Fibroblast of gingiva (primary cell): ENCODE measurements at places on chromosomes 1 and 21.

DNA sequence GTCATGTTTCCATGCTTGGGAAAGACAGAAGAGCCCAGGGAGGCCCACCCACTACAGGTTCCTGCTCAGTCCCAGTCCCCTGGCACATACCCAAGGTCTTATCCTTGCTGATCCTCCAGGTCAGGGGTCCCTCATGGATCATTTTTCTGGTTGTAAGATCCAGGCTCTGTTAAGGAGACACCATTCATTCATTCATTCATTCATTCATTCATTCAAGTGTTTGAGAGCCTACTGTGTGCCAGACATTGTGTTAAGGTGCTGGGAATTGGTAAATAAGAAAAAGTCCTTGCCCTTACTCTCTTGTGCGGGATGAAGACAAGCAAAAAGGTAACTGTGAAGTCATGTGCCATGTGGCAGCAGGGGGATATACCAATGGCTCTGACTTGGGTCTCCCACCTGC lies 23.8 kb downstream of the LRRC71 start:
- DNase-seq: no peak

DNA sequence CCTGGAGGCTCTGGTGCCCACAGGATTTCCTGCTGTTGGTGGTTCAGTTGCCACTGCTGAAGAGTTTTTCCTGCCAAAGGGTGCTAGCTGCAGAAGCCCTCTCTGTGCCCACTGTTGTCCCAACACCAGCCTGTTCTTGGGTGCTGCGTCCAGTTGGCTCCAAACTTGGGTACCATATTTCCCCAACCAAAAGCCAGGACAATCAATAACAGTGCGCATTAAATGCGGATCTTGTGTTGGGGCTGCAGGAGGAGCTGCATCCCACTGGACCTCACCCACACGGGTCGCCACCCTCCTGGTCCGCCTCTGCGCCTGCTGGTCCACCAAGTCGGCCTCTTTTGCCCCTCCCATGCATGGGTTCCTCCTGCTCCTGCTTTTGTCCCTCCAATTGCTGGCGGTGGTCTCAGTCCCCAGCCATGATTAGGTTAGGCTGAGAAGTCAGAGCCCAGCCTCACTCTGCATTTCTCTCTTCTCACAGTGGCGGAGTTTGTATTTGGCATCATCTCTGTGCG lies 9.8 kb downstream of the ABCG1 start:
- no peak for DNase-seq

- no peak for DNase-seq
These were observed 148.9 kb upstream of the IGSF21 start for GRCh38 chr1:17958704-17959103.

- no peak for DNase-seq
These were observed 51.7 kb downstream of the TOR1AIP2 start for GRCh38 chr1:179825798-179826460.

DNA sequence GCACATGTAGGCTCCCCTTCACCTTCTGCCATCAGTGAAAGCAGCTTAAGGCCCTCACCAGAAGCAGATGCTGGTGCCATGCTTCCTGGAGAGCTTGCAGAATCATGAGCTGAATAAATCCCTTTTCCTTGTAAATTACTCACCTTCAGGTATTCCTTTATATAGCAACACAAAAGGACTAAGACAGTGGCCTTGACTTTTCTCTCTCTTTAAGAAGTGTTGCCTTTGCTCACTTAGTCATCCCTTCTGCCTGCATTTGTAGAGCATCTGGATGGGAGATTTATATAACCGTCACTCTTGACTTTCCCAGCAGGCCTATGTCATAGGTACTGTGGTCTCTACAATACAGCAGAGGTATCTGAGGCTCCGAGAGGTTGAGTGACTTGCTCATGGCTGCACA lies 3.7 kb downstream of the PCSK9 start:
- DNase-seq: no peak

- DNase-seq: no peak
These were observed 171.9 kb upstream of the CSF3R start for GRCh38 chr1:36654586-36654985.

DNA sequence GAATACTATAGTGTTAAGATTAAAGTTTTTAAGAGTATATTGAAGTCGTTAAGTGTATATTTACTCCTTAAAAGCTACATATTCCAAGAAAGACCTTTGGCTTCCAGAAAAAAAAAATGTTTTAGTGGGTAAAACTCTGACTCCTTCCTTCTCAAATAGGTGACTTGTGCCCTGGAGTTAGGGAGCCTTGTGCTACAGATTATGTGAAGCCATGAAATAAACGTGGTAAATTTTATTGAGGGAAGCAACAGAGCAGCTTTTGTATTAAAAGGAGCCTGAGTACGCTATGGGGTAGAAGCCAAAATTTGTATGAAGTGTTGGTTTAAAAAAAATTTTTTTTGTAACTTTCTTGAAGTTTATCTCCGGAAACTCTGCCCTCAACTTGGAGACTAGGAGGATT lies 994 bp downstream of the RO60 start:
- no peak for DNase-seq

DNA sequence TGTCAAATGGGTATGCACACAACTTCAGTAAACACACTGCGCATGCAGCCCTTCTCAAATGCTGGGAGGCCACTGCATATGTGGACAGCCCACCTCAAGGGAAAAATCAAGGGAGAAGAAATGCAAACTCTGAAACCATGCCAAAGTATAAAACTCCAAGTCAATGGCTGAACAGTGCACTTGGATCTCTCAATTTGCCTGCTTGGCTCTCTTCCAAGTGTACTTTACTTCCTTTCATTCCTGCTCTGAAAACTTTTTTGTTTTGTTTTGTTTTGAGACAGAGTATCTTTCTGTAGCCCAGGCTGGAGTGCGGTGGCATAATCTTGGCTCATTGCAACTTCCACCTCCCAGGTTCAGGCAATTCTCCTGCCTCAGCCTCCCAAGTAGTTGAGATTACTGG lies 18.8 kb upstream of the COP1 start:
- no peak for DNase-seq

GRCh38 chr1:24317956-24318614 lies 1.1 kb upstream of the GRHL3 start:
- DNase-seq: peak; percentile 50

GRCh38 chr1:88284066-88284465 lies 400.0 kb upstream of the PKN2 start:
- DNase-seq: peak; percentile 19

DNA sequence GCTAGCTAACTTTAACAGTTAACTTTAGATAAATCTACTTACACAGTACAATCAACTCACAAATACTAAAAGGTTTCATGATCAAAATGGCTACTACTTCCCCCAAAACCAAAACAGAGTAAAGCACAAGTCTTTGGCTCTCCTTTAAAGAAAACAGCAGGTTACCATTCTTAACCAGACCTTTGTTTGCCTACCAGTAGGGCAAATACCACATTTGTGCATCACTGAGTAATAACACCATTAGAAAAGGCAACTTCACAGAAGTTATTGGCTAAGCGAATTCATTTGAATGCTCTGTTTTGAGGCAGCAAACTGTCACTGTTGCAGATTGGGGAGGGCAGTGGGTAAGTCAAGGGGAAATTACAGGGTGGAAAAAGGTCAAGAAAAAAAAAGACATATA lies 17.3 kb upstream of the SERPINC1 start:
- DNase-seq: no peak

DNA sequence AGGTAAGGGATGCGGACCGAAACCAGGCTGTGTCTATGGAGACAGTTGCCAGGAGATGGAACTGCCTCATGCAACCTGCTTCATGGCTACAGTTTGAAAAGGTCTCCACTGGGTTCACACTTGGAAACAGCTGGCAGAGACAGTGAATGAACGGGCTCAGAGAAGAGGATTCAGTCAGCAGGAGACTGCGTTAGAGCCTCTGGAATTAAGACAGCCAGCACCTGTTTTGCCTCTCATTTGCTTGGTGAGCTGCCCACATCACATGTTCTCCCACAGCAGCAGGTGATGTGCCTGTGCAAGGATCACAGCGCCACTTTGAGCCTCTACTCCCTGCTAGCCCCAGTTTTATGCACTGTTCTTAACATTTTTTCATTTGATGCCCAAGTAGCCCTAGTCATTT lies 321.0 kb downstream of the PLPP3 start:
- no peak for DNase-seq

DNA sequence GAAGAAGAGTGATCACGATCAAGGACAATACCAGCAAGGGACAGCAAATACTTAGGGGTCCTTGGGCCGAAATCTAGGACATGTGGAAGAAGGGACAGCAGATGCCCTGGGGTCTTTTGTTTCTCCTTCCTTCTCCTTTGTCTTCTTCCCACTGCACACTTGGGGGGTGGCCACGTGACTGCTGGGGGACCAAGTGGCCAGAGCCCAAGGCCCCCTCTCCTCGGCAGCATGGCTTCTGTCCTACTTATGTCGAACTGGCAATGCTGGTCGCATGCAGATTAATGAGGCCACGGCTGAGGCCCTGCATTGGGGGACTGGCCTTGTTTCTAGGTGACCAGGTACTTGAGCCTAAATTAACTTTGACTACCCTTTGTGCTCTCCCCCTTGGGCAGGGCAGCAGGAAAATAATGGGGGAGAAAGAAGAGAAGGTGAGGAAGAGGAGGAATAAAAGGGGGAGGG lies 83.0 kb downstream of the GRIK3 start:
- DNase-seq: no peak

- no peak for DNase-seq
These were observed 109.9 kb upstream of the IFFO2 start for GRCh38 chr1:19066248-19066873.

GRCh38 chr1:191993549-191993948 lies 164.7 kb upstream of the RGS18 start:
- no peak for DNase-seq

GRCh38 chr1:84164161-84164560 lies 20.1 kb downstream of the PRKACB start:
- DNase-seq: no peak

GRCh38 chr1:176462674-176463378 lies at the start of gene PAPPA2:
Gene PAPPA2, plus strand, starts transcription at chr1:176463175. Its CDS starts 93,148 bp downstream, at chr1:176556323.
- no peak for DNase-seq

- no peak for DNase-seq
These were observed 163.6 kb upstream of the ARHGEF16 start for GRCh38 chr1:3290915-3291314.

DNA sequence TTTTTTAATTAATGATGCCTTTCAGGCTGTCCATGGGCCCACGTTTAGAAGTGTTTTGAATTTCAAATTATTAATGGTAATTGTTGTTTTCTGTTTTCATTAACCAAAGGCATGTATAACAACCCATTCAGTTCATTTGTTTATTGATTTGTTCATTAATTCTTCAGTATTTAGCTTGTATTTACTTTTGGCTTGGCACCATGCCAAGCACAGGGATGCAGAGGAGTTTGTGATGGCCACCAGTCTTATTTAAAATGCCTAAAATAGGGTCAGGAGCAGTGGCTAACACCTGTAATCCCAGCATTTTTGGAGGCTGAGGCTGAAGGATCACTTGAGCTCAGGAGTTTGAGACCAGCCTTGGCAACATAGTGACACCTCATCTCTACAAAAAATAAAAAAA lies 75.3 kb downstream of the ROR1 start:
- no peak for DNase-seq

DNA sequence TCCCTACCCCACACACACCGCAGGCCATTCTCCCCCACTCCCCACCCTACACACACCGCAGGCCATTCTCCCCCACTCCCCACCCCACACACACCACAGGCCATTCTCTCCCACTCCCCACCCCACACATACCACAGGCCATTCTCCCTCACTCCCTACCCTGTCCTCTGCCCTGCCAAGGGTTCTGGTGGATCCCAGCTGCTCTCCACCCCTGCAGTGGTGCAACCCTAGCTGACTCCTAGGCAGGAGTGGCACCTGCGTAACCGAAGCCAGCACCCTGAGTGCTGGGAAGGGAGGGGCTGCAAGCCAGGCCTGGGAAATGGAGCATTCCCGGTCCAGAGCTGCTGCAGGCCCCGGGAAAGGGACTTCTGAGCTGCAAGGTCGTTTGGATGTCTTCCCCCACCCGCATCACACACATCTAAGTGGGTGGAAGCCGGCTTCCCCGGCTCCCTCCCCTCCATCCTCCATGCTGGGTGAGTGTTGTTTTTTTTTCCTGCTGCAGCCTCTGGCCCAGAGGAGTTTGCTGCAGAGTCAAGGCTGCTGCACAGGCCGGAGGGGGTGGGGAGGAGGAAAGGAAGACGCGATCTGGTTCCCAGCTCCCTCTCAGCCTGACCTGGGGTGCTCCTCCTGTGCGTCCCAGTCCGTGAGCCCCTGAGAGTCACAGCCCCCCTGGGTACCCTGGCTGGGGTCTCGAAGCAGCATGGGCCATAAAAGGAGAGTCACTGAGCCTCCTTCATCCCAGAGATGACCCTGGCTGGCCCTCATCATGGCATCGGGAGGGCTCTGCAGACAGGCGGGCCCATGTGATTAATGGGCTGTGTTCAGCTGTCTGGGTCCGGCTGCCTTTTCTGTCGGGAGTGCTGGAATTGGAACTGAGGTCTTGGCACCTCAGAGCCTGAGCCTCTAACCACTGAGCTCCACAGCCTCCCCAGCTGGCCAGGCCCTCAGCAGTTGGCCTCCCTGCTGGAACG lies 16.1 kb downstream of the H6PD start:
- DNase-seq: no peak

GRCh38 chr1:87937831-87938395 lies 609.2 kb downstream of the LMO4 start:
- DNase-seq: no peak

GRCh38 chr1:155044812-155045657 lies 6.1 kb upstream of the ADAM15 start:
- DNase-seq: peak; percentile 79

DNA sequence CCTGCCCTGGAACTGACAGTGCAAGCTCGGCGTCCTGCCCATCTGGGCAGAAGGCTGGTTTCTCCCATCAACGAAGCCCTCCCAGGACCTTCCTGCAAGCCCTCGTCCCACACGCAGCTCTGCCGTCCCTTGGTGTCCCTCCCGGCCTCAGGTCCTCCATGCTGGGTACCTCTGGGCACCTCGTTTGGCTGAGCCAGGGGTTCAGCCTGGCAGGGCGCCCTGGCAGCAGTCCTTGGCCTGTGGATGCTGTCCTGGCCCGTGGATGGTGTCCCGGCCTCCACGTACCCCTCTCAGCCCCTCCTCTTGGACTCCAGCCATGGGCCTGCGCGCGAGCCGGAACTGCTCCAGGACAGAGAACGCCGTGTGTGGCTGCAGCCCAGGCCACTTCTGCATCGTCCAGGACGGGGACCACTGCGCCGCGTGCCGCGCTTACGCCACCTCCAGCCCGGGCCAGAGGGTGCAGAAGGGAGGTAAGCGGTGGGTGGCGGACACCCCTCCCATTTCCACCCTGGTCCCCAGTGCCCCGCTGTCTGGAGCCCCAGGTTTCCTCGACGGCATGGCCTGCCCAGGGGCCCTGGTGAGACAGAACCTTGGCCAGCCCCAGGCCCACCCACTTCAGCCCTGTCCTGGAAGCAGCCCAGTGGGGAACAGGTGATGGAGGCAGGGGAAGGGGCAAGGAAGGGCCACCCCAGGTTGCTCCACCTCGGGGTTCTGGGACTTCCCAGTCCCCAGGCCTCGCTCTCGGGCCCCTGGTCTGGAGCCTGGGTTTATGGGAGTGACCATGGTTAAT lies 3.5 kb downstream of the TNFRSF14 start:
- DNase-seq: no peak
